ENCODE measurements at places on chromosomes 13 and 19. TPM values are rescaled to one million over a fixed set of nuclear protein-coding genes. Genes with fewer than 3 reads are reported as not detected.

The CEACAM8 gene
- not detected for total RNA-seq

The SHD gene
- total RNA-seq = not detected

The WASF3 gene
- 17.8 TPM for total RNA-seq

The SYDE1 gene
- total RNA-seq = 42.7 TPM

The GZMM gene
- total RNA-seq = 0.17 TPM

The MATK gene
- not detected for total RNA-seq
